ENCODE measurements at places on chromosomes 6 and 20.

GRCh38 chr6:70298068-70298467 lies 4.8 kb downstream of the COL9A1 start:
- no peak for DNase-seq

GRCh38 chr20:21301940-21302663 lies 1.0 kb upstream of the XRN2 start:
- DNase-seq, result no peak

GRCh38 chr20:57075181-57075580 lies 191.3 kb downstream of the BMP7 start:
- no peak for DNase-seq

GRCh38 chr20:50320005-50320900 lies 129.6 kb downstream of the CEBPB start:
- no peak for DNase-seq

DNA sequence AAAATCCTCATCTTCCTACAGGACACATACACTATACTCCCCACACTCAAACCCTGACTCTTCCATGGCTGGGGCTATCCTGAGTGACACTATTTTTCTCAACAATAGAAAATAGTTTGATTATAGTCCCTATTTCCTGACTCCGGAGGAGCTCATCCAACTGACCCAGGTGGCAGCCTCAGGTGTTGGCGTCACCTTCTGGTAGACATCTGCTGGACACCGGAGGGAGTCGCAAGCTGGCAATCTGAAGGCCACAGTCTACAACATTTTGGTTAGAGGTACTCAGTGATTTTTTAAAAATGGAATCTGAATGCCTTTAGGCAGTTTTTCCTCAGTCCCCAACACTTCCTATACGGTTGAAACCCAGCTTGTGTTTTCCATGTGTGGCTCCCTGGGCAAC lies 32.2 kb upstream of the OCSTAMP start:
- no peak for DNase-seq

- no peak for DNase-seq
Observed at GRCh38 chr6:13248053-13248452, 80.3 kb downstream of the TBC1D7 start.

DNA sequence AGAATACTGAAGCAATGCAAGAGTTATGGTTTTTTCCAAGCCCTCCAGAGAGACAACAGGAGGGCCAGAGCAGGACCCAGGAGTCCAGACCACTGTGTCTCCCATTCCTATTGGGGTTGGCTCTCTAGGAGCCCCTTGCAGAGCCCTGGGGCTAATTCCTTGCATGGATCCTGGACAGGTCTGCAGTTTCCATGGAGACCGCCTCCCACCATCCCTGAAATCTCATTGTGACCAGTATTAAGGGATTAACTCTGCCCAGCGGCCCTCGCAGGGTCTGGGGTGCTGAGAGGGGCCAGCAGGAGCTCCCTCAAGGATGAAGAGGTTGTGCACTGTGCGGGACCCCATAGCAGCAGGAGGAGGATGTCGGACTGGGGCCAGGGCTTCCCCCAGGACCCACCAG lies 34.8 kb downstream of the HNF4A start:
- DNase-seq, result no peak

- no peak for DNase-seq
Observed at GRCh38 chr6:69232911-69233448, 563.8 kb downstream of the LMBRD1 start.

DNA sequence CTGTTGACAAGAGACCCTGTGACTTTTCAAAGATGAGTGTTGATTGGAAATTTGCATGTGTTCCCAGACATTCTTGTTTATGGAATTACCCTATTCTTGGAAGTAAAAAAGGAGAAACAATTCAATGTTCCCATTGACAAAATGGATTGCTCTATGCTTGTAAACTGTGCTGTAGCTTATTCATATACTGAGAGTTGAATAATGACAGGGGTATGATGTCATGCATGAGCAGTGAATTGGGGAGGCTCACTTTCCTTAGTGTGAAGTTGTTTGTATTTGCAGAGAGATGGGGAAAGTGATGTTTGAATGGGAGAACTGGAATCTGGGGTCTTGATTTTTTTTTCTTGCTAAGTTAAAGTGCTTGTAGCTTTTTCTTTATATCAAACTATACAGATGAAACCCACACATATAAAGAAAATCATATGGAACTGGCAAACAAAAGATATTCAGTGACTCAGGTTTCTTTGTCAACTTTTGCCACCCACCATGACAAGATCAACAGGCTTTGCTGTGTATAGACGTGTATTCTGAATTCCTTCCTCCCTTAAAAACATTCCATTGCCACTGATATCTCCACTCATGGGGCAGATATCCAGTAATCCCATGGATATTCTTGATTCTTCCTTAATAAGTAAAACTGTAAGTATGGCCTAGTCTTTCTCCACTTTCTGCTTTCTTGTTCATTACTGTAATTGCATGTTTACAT lies 97.8 kb upstream of the JAG1 start:
- DNase-seq, result no peak

Measured in stimulated activated CD4-positive, alpha-beta T cell treated with anti-CD3 and anti-CD28 coated beads, TNF-alpha, amount 100 ng/mL, for 4 hours (primary cell).